ENCODE measurements at places on chromosomes 12 and 14. TPM values are rescaled to one million over a fixed set of nuclear protein-coding genes. Genes with fewer than 3 reads are reported as not detected.

Gene SIX1
- 0.48 TPM for total RNA-seq

Gene C14orf39
- total RNA-seq = not detected

Gene PLEKHD1
- total RNA-seq = not detected

Gene CLEC1B
- not detected for total RNA-seq

Gene GUCY2C
- not detected for total RNA-seq

Gene HHIPL1
- not detected for total RNA-seq

Gene RIC8B
- 11.4 TPM for total RNA-seq

Gene TBPL2
- not detected for total RNA-seq

Gene PRR13
- 178 TPM for total RNA-seq

Gene GPR84
- 1.8 TPM for total RNA-seq

Gene THAP2
- total RNA-seq = 9.0 TPM

Gene RFLNA
- not detected for total RNA-seq
